Upper lobe of left lung (tissue), 6 donors: ENCODE measurements at places on chromosomes 16 and 17. TPM values are rescaled to one million over a fixed set of nuclear protein-coding genes. Genes with fewer than 3 reads are reported as not detected.

GRCh38 chr17:7045492-7046126 lies 1.7 kb upstream of the SLC16A11 start:
- peaks cover 12% of the 10 kb centered on the region for H3K27me3 ChIP-seq
- H3K4me3 ChIP-seq: no peak overlapping the region
- H3K36me3 ChIP-seq: no peaks in the 10 kb centered on the region
- peaks cover 48% of the 10 kb centered on the region for H3K4me1 ChIP-seq

GRCh38 chr16:67163164-67163998 lies 1.2 kb upstream of the HSF4 start:
- DNase-seq: peak; percentile 92
- H3K27me3 ChIP-seq: peaks cover 27% of the 10 kb centered on the region
- peak overlapping the region; percentile 46 for H3K27ac ChIP-seq

DNA sequence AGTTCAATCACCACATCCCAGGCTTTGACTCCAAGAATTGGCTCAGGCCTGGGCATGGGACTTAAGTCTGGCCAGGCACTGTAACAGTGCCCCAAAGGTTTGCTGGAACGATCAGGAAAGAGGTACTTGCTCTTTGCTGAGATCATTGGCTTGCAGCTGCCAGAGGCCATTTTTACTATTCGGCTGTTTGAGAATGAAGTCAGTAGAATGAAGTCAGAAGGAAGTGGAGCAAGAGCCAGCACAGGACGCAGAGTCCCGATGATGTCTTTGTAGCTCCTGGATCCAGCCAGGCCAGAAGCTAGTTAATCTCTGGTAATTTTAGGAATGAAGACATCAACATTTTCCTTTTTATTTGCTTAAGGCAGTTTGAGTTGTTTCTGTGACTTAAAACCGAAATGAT lies 195.5 kb downstream of the RAB11FIP4 start:
- DNase-seq: no peak
- H3K4me3 ChIP-seq: no peak overlapping the region
- no peaks in the 10 kb centered on the region for H3K27me3 ChIP-seq
- H3K36me3 ChIP-seq: no peaks in the 10 kb centered on the region

- peak; percentile 32 for DNase-seq
- H3K36me3 ChIP-seq: peaks cover 64% of the 10 kb centered on the region
- peaks cover 4% of the 10 kb centered on the region for H3K4me1 ChIP-seq
- no peaks in the 10 kb centered on the region for H3K27me3 ChIP-seq
- no peak overlapping the region for H3K27ac ChIP-seq
- H3K4me3 ChIP-seq: no peak overlapping the region
These were observed 18.9 kb downstream of the KATNB1 start for GRCh38 chr16:57754354-57755060.

- DNase-seq: peak; percentile 93
- H3K27ac ChIP-seq: peak overlapping the region; percentile 89
- H3K4me1 ChIP-seq: peaks cover 75% of the 10 kb centered on the region
These were observed 48.3 kb downstream of the BAIAP2 start for GRCh38 chr17:81083125-81083765.

GRCh38 chr16:17358355-17358754 lies 112.4 kb downstream of the XYLT1 start:
- no peaks in the 10 kb centered on the region for H3K36me3 ChIP-seq
- H3K27ac ChIP-seq: peak overlapping the region; percentile 23
- H3K4me1 ChIP-seq: peaks cover 19% of the 10 kb centered on the region

GRCh38 chr17:78407387-78408000 lies 29.0 kb downstream of the PGS1 start:
- peak overlapping the region; percentile 35 for H3K27ac ChIP-seq
- peaks cover 49% of the 10 kb centered on the region for H3K4me1 ChIP-seq
- no peak for DNase-seq
- H3K4me3 ChIP-seq: no peak overlapping the region
- H3K27me3 ChIP-seq: no peaks in the 10 kb centered on the region
- H3K36me3 ChIP-seq: peaks cover 54% of the 10 kb centered on the region

DNA sequence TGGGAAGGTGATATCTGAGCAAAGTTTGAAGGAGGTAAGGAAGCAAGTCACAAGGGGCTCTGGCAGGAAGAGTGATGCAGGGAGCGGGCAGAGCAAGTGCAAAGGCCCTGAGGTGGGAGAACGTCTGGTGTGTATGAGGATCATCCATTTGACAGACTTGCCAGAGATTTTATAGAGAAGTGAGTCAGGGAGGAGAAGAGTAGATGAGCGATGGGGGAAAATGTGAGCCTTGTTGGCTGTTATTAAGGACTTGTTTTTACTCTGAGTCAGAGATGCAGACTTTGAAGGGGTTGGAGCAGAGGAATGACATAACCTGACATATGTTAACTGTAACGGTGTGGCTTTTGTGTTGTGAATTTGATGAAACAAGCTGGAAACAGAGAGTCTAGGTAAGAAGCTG lies 3.5 kb upstream of the CLEC10A start:
- peaks cover 9% of the 10 kb centered on the region for H3K4me1 ChIP-seq
- no peak overlapping the region for H3K27ac ChIP-seq
- no peaks in the 10 kb centered on the region for H3K27me3 ChIP-seq
- no peaks in the 10 kb centered on the region for H3K36me3 ChIP-seq

DNA sequence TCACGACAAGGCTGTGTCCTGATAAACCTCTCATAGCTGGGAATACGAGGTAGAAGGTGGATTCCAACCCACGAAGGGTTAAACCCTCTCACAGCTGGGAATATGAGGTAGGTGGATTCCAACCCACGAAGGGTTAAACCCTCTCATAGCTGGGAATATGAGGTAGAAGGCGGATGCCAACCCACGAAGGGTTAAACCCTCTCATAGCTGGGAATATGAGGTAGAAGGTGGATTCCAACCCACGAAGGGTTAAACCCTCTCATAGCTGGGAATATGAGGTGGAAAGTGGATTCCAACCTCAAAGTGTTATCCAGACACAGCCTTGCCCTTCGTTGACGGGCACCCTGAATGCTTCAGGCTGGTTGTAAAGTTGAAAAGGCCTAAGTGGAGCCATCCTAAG lies 31.0 kb downstream of the AXIN1 start:
- H3K27ac ChIP-seq: no peak overlapping the region
- H3K4me1 ChIP-seq: peaks cover 19% of the 10 kb centered on the region
- H3K36me3 ChIP-seq: peaks cover 12% of the 10 kb centered on the region
- no peak for DNase-seq
- H3K4me3 ChIP-seq: no peak overlapping the region
- H3K27me3 ChIP-seq: no peaks in the 10 kb centered on the region

DNA sequence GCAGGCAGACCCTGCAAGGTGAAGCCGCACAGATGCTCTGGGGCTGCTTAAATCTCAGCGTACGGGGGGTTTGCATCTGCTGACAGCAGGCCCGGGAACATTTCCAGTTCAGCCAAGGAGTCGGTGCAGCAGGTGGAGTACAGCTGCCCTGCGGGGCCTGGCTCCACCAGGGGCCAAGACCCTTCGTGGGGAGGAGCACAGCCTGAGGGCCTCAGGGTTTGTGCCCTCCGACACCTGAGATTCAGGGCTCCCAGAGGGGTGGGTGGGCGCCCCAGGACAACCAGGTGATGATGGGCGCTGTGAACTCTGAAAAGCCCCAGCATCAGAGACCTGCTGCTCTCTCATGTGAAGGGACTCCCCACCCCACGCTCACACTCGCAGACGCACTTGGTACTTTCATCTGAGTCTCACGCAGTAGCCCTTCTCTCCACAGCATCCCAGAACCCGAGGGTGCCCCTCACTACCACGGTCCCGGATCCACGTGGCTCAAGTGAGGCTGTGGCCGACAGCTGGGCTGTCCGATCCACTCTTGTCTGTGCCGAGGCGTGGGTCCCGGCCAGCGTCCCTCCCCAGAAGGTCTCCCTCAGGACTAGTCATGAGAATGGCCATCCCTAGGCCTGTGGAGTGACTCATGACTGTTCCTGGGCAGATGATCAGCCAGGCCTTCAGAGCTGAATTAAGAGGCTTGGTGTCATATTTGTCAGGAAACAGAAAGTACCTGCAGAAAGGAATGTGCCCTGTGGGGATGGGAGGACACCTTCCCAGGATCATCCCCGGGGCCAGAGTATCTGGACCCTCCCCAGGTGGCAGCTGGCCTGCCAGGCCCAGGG lies 29.6 kb downstream of the ACSF3 start:
- no peaks in the 10 kb centered on the region for H3K27me3 ChIP-seq
- H3K4me1 ChIP-seq: peaks cover 5% of the 10 kb centered on the region
- H3K4me3 ChIP-seq: no peak overlapping the region
- no peak overlapping the region for H3K27ac ChIP-seq
- no peak for DNase-seq

DNA sequence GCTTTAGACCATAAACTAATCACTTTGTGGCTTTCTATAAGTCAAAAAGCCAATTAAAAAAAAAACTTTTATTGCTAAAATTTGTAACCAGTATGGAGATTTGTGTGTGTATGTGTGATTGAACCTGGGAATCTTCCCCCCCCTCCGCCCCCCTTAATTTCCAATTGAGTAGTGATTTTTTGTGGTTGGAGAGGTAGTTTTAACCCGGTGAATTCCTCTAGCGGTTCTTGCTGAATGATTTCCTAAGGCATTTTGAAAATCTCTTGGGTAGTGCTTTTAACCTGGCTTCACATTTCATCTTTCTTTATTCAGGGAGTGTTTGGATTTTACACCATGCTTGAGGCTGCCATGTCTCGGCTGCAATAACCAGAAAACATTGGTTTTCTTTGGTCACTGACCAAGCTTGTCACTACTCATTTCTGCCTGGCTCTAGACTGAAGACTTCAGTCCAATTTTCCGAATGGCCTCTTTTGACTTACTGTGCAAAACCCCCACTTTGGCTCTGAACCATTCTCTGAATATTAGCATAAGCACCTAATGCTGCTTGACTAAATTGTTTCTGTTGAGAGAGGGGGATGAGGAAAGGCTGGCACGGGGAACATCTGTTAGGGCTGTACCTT lies 35.6 kb downstream of the PRKCA start:
- H3K4me1 ChIP-seq: peaks cover 7% of the 10 kb centered on the region
- no peaks in the 10 kb centered on the region for H3K36me3 ChIP-seq
- no peak overlapping the region for H3K4me3 ChIP-seq
- H3K27me3 ChIP-seq: no peaks in the 10 kb centered on the region
- DNase-seq: no peak

GRCh38 chr17:32688221-32688620 lies 188.7 kb downstream of the MYO1D start:
- H3K27ac ChIP-seq: no peak overlapping the region
- no peak overlapping the region for H3K4me3 ChIP-seq
- no peaks in the 10 kb centered on the region for H3K4me1 ChIP-seq
- no peak for DNase-seq

DNA sequence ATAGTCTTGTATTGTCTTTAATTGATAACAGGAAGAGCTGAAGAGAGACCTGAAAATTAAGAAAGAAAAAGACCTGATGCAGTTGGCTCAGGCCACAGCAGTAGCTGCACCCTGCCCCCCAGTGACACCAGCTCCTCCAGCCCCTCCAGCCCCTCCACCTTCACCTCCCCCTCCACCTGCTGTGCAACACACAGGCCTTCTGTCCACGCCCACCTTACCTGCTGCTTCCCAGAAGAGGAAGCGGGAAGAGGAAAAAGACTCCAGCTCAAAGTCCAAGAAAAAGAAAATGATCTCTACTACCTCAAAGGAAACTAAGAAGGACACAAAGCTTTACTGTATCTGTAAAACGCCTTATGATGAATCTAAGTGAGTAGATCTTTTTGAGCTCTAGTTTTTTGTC lies 36.8 kb downstream of the C17orf58 start:
- no peak for DNase-seq
- H3K4me3 ChIP-seq: no peak overlapping the region
- H3K27ac ChIP-seq: no peak overlapping the region
- H3K4me1 ChIP-seq: no peaks in the 10 kb centered on the region

GRCh38 chr16:23578101-23578830 lies 17.9 kb downstream of the NDUFAB1 start:
- H3K4me1 ChIP-seq: no peaks in the 10 kb centered on the region
- no peaks in the 10 kb centered on the region for H3K27me3 ChIP-seq
- H3K36me3 ChIP-seq: peaks cover 65% of the 10 kb centered on the region
- no peak overlapping the region for H3K4me3 ChIP-seq
- DNase-seq: no peak

GRCh38 chr16:27726621-27727261 lies 176.8 kb downstream of the KATNIP start:
- H3K4me1 ChIP-seq: peaks cover 8% of the 10 kb centered on the region
- H3K27ac ChIP-seq: no peak overlapping the region
- H3K27me3 ChIP-seq: no peaks in the 10 kb centered on the region
- H3K4me3 ChIP-seq: no peak overlapping the region
- no peak for DNase-seq

GRCh38 chr16:79182616-79183015 lies 417.9 kb downstream of the MAF start:
- no peak overlapping the region for H3K27ac ChIP-seq
- DNase-seq: no peak
- no peak overlapping the region for H3K4me3 ChIP-seq
- H3K4me1 ChIP-seq: no peaks in the 10 kb centered on the region

DNA sequence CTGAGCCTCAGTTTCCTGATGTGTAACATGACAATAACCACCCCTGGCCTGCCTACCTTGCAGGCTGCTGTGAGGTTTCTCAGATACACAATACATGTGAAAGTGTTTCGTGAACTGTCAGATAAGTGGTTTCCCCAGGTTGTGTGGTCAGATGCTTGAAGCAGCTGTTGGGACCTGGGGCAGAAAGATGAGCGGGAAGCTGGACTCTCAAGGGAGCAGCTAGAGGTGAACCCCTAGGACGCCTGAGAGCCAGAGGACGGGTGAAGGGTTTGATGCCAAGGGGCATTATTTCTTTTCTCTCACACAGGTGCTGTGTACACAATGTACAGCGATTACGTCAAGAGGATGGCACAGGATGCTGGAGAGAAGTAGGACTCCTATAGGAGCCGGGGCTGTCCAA lies 2.3 kb downstream of the HIGD1B start:
- peaks cover 51% of the 10 kb centered on the region for H3K36me3 ChIP-seq
- no peak overlapping the region for H3K4me3 ChIP-seq
- peak overlapping the region; percentile 58 for H3K27ac ChIP-seq
- no peaks in the 10 kb centered on the region for H3K4me1 ChIP-seq
- DNase-seq: no peak

DNA sequence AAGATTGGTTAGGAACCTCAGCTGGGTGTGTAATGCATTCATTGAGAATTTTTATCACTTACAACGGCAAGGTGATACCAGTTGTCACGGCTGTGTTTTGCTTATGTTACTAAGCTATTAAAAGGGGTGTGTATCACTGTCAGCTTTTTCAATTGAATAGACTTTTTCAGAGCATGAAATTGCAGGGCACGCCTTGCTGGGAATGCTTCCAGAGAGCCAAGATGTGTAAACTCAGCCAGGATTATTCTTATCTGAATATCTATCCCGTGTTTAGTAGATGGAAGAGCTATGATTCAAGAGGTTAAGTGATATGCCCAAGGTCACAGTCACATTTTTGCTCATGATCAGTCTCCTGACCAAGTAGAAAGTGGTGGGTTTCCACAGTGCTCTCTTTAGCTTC lies 6.6 kb upstream of the TEKT3 start:
- no peak for DNase-seq
- H3K36me3 ChIP-seq: no peaks in the 10 kb centered on the region
- H3K27ac ChIP-seq: no peak overlapping the region
- no peak overlapping the region for H3K4me3 ChIP-seq
- H3K4me1 ChIP-seq: peaks cover 3% of the 10 kb centered on the region

GRCh38 chr17:50095626-50096037 lies 481 bp downstream of the PDK2 start:
- peak overlapping the region; percentile 80 for H3K4me3 ChIP-seq
- H3K27me3 ChIP-seq: no peaks in the 10 kb centered on the region
- H3K36me3 ChIP-seq: peaks cover 32% of the 10 kb centered on the region
- no peak for DNase-seq

SLC16A6 gene
- 2.4 TPM for total RNA-seq

SCNN1B gene
- 67.1 TPM for total RNA-seq

ITGA3 gene
- 272 TPM for total RNA-seq

CLEC18B gene
- not detected for total RNA-seq

PGAP6 gene
- total RNA-seq: 68.7 TPM

MT1G gene
- total RNA-seq: 14.0 TPM

CSH1 gene
- total RNA-seq: not detected

KRT27 gene
- total RNA-seq: 0.69 TPM

TMEM204 gene
- 31.4 TPM for total RNA-seq

MAF gene
- total RNA-seq: 64.1 TPM

SPIRE2 gene
- total RNA-seq: 9.1 TPM

AIPL1 gene
- not detected for total RNA-seq

YBX2 gene
- 1.2 TPM for total RNA-seq
